ENCODE measurements at places on chromosomes 1 and 21. TPM values are rescaled to one million over a fixed set of nuclear protein-coding genes. Genes with fewer than 3 reads are reported as not detected.
A peak's percentile ranks its signal among the peaks of the same experiment; 100 is the strongest.

The DNALI1 gene
- polyA plus RNA-seq: 18.8 TPM

GRCh38 chr1:15236321-15236721 is 10.7 kb upstream of the FHAD1 start:
- DNase-seq: no peak

The RAB7B gene
- polyA plus RNA-seq: 3.4 TPM

- no peak for DNase-seq
Observed at GRCh38 chr1:176603696-176604095, 140.7 kb downstream of the PAPPA2 start.

DNA sequence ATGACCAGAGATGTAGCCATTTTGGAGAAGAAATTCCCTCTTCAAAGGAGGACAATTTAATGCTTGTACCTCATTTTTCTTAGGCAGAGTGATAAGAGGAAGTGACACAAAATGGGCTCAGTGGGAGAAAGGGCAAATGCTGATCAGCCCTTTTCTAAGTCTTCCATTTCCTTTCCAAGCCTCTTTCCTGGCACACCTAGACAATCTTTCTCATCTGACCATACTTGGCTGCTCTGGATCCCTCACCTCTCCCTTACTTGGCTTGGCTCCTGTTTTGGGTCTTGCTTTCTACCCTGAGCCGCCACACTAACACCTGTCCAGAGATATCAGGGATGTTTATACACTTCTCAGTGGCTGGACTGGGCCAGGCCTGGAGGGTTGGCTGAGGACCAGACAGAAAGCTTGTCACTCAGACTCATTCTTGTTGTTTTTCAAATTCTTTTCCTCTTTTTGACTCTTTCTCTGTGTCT is 13.1 kb downstream of the TXNIP start:
- DNase-seq: peak; percentile 66

- DNase-seq: no peak
Observed at GRCh38 chr1:14517841-14518180, 80.7 kb upstream of the KAZN start.

DNA sequence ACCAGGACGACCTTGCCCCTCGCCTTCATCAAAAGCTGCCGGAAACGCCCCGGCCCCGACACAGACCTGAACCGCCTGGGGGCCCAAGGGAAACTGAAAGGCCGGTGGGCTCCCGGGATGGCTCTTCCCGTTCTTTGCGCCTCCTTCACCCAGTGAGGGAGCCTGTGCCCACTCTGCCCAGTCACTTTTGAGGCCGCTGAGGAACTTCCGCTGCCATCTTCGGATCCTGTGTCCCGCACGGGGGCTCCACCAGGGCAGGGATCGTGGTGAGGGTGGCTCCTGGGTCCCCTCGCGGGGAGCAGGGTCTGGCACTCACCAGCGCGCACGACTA is 104.0 kb downstream of the PPIAL4G start:
- no peak for DNase-seq

The MAN1A2 gene
- 3.5 TPM for polyA plus RNA-seq

The TSPEAR gene
- not detected for polyA plus RNA-seq

- DNase-seq: no peak
Observed at GRCh38 chr1:7042322-7043190, 257.3 kb downstream of the CAMTA1 start.

GRCh38 chr1:60813071-60813470 is 269.3 kb upstream of the NFIA start:
- DNase-seq: no peak

DNA sequence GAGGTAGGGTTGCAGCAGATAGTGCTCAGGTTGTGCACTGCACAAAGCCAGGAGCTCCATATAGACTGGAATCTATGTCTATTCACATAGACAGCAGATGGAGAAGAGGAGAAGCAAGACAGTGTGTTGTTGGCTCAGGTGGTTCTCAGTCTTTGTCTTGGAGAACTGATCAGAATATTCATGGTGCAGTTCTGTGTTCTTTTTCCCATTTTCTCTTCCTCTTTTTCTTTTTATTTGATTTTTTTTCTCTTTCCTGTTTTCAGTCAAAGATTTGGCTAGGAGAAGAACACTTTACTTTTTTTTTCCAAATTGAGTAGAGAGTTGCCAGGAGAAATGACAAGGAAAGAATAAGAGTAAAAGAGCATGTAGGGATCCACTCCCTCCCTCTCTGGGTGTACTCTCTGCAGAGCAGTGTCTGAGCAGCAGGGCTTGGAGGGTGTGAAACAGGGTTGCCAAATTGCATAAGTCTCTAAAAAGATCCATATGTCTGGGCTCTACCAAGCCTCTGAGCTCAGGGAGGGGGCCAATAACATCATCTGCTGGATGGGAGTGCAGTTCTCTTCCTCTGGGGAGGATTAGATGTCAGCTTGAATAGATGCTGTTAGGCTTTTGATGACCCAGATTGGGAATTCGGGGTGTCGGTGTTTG is 8.7 kb upstream of the CD34 start:
- DNase-seq: no peak

GRCh38 chr1:57122031-57122430 is 156.2 kb upstream of the C8B start:
- DNase-seq: no peak

DNA sequence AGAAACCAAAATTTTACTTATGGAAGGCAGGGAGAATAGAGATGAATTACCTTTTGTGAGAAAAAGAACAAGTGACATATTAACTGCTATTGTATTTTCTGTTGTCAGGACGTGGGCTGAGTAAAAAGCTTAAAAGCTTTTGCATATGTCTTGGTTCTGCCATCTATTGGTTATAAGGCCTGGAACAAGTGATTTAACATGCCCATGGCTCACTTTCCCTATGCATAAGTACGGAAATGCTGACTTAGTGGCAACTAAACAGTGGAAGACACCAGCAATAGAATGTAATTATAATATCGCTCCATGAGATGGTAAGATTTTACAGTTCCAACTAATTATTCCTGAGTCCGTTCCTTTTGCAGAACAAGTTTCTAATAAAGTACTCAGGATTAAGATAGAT is 6.7 kb upstream of the CTSS start:
- DNase-seq: no peak

DNA sequence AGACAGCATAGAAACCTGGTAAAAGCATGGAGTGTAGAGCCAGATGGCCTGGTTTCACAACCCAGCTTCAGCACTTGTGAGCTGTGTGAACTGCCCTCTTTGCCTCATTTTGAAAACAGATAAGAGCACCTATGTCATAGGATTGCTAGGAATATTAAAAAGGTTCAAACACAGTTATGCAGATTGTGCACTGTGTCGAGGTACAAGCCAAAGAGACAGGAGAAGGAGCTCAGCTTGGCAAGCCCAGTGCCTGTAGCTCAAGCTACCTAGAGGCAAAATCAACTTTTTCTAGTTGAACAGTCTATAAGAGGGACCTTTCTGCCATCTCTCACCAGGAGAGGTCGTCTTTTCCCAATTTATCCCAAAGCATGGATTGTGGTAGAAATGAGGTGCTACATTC is 5.0 kb downstream of the CHODL start:
- no peak for DNase-seq

- peak; percentile 91 for DNase-seq
Observed at GRCh38 chr1:59971464-59971911, 44.9 kb upstream of the CYP2J2 start.

The S100A7 gene
- not detected for polyA plus RNA-seq

The WRAP73 gene
- polyA plus RNA-seq: 22.2 TPM

- DNase-seq: no peak
Observed at GRCh38 chr1:3740042-3740441, 12.2 kb upstream of the CCDC27 start.

DNA sequence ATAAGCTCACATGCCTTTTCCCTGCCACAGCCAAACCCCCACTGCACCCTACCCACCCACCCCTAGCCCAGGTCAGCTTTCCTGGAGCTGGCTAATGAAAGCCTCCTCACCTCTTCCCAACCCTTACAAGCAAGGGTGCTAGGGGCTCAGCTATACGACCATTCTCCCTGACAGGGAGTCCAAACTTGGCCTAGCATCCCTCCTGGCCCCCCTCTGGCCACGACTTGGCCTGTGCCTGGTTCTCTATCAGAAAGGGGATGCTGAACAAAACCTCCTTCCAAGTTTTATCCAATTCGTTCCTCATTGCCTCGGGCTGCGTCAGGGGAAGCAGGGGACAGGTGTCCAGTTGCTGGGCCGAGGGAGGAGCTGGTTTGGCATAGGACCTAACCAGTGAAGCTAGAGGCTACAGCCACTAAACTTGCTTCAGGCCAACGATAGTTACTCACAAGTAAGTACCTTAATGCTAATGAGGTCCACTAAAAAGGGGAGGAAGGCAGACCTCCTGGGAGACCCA is 8.6 kb downstream of the TMEM81 start:
- no peak for DNase-seq

- no peak for DNase-seq
Observed at GRCh38 chr1:79603843-79604242, 597.3 kb upstream of the ADGRL4 start.

The GABRD gene
- 0.50 TPM for polyA plus RNA-seq

The HSD11B1 gene
- 14.0 TPM for polyA plus RNA-seq

GRCh38 chr1:212545941-212546635 is 62.5 kb upstream of the ATF3 start:
- no peak for DNase-seq

GRCh38 chr1:221440658-221441057 is 301.2 kb downstream of the DUSP10 start:
- DNase-seq: no peak

The GOLT1A gene
- polyA plus RNA-seq: 7.6 TPM

The TMCO1 gene
- 56.0 TPM for polyA plus RNA-seq

The AIM2 gene
- polyA plus RNA-seq: not detected

The SMIM34 gene
- polyA plus RNA-seq: not detected

GRCh38 chr1:202571719-202572339 is 138.4 kb downstream of the SYT2 start:
- peak; percentile 72 for DNase-seq

The DVL1 gene
- polyA plus RNA-seq: 47.4 TPM

DNA sequence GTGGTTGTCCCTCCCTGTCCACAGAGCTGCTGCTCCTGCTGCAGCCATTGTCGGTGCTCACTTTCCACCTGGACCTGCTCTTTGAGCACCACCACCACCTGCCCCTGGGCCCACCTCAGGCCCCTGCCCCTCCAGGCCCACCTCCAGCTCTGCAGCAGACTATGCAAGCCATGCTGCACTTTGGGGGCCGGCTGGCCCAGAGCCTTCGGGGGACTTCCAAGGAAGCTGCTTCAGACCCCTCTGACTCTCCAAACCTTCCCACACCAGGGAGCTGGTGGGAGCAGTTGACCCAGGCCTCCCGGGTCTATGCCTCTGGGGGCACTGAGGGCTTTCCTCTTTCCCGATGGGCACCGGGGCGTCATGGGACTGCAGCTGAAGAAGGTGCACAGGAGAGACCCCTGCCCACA is 5.9 kb downstream of the RUSC1 start:
- no peak for DNase-seq

The ZBTB8OS gene
- 88.6 TPM for polyA plus RNA-seq

DNA sequence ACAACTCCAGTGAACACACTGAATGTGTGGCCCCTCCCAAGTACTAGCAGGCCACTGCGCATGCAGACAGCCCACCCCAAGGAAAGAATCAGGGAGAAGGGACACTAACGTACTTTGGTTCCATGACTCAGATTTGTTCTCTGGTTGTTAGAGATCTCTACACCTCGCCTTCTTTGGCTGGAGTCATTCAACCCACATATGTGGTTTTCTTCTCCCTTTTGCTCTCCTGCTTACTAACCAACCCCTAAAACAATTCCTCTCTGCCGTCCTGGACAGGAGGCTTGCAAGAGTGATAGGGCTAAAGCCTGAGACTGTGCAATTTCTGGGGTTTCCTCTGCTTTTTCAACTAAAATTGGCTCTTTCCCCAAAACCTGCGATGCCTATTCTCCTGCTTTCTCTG is 5.7 kb upstream of the CD48 start:
- DNase-seq: no peak

The IL10 gene
- polyA plus RNA-seq: 7.2 TPM

All from stomach (tissue), 19 donors.